GM03348 (cell line): ENCODE measurements at places on chromosomes 12 and 14.
A peak's percentile ranks its signal among the peaks of the same experiment; 100 is the strongest.

DNA sequence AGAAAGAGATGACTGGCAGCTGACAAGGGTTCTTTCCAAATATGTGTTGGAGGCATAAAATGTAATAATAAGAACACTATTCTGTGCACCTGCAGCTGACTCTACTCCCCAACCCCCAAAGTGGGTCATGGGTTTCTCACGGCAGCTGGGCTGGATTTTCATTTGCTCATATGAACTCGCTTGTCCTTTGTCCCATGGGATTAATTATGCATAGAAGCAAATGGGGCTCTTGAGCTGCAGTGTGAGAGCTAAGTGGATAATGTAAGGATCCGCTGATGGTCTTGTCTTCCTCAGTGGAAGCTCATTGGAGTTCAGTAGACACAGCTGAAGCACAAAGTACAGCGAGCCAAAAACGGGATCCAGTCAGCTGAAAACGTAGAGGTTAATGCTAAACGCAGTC lies 46.3 kb downstream of the TTC8 start:
- no peak for DNase-seq

DNA sequence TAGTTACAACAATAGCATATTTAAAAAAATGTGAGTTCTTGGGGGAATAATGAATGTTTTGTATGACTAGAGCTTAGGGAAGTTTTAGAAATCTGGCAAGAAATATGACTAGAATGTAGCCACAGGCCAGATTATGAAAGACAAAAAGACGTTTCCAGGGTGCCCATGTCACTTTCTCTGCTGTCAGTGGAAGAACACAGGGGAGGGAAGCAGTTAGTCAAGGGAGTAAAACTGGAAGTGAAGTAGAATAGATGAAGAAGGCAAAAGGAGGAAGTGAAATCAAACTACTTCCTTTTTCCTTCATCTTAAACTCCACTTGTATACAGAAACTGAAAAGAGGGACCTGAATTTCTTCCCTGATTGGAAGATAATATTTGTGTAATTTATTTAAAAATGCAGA lies 81.2 kb upstream of the ATP2B1 start:
- peak; percentile 32 for DNase-seq

DNA sequence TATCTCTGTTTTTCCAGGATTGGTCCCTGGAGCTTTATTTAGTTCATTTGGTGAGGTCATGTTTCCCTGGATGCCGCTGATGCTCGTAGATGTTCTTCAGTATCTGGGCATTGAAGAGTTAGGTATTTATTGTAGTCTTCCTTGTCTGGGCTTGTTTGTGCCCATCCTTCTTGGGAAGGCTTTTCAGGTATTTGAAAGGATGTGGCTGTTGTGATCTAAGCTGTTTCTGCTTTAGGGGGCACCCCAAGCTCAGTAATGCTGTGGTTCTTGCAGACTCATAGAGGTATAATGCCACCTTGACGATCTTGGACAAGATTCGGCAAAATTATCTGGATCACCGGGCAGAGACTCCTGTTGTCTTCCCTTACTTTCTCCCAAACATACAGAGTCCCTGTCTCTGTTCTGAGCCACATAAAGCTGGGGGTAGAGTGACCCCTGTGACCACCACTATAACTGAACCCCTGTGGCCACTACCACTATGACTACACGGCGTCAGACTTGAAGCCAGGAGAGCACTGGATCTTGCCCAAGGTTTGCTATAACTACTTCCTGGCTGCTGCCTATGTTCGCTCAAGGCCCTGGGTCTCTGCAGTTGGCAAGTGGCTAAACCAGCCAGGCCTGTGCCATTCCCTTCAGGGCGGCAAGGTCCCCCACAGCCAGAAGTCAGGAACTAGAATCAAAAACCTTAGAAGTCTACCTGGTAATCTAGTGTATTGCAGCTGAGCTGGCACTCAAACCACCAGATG lies 40.9 kb downstream of the FGD4 start:
- no peak for DNase-seq

DNA sequence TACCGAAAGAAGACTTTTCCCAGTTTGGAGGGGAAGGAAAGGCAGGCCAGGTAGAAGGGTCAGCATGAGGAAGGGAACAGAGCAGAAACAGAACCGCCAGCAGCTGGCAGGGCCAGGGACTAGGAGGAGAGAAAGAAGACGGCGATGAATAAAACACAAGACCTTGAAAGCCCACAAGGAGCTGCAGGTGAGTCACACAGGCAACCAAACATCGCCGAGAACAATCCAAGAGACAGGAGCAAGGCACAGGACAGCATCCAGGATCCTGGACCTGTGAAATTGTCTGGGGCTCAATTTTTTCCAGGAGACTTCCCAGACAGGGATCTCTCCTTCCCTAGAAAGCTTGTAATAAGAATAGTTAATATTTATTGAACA lies 47.3 kb downstream of the NUAK1 start:
- no peak for DNase-seq

DNA sequence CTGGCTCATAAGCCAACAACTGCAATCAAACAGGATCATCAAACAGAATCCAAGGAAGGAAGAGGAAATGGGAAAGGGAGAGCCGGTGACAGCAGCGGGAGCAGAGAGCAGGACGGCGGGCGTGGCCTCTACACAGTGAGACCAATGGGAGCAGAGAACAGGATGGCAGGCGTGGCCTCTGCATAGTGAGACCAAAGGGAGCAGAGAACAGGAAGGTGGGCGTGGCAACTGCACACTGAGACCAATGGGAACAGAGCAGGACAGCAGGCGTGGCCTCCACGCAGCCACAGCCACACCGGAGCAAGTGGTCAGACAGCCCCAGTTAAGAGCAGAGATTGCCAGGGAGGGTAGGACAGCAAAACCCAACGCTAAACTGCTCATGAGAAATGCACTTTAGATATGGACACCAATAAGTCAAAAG lies 16.4 kb downstream of the LRCOL1 start:
- peak; percentile 92 for DNase-seq

DNA sequence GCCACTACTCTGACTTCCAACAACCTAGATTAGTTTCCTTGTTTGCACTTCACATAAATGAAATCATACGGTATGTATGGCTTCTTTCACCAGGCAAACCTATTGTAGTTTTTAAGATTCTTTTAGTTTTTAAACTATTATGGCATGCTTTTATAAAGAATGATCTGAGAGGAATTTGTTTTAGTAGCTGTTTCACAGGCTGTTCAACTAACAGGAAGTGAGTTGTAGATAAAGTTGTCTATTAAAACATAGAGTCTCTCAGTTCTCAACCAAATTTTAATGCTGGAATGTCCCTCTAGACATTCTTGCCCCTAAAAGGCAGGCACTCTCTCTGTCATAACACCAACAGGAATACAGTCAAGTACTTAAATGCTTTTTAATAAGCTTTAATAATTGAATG lies 102.7 kb upstream of the DACT1 start:
- DNase-seq, result peak; percentile 24

DNA sequence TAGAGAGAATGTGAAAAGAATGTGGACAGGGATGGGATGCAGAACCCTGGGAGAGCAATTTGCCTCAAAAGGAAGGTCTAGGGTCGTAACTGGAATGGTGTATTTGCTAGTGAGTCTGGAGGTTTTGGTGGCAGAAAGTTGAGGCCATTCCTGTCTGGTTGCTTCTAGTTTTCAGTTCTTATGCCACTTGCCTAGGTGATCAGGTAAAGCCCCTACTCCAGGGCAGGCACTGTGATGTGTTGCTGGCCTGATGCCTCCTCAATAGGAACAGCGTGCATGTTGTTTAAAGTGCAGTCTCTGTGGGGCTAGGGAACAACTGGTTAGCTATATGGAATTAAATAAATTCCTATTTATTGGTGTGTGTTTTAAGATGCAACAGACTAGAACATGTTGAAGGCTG lies 6.4 kb downstream of the OS9 start:
- DNase-seq, result no peak

DNA sequence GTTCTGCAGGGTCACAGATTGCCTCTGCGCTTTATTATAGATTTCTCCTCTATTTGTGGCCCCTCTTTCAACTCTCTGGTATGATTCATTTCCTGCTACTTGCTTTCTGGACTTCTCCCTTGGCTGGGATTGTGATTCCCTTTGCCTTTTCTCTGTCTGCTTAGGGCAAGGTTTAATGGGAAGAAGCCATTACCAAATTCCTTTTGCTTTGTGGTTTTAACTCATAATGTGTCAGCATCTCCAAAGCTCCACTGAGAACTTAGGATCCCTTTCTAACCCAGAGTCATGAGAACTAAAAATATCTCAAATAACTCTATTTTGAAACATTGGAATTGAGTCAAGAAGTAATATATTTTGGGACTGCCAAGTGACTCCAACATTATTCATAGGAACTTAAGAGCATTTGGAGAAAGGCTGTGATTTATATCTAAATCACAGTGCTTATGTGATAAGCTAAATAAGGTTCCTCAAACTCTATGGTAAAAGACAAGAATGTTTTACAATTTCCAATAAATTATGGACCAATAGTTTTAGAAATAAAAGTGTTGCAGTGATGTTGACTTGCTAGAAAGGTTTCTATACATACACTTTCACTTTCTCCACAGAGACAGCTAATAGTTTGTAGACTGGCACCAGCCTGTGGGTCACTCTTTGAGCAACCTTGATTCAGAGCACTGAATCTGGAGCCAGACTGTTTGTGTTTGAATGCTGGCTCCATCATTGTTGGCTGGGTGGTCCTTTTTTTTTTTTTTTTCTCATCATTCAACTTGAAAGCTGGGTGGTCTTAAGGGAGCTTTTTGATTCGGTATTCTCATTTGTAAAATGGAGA lies 93.9 kb downstream of the DACT1 start:
- peak; percentile 84 for DNase-seq

- DNase-seq, result no peak
Measured at GRCh38 chr14:64000749-64001148, 147.9 kb downstream of the SYNE2 start.

DNA sequence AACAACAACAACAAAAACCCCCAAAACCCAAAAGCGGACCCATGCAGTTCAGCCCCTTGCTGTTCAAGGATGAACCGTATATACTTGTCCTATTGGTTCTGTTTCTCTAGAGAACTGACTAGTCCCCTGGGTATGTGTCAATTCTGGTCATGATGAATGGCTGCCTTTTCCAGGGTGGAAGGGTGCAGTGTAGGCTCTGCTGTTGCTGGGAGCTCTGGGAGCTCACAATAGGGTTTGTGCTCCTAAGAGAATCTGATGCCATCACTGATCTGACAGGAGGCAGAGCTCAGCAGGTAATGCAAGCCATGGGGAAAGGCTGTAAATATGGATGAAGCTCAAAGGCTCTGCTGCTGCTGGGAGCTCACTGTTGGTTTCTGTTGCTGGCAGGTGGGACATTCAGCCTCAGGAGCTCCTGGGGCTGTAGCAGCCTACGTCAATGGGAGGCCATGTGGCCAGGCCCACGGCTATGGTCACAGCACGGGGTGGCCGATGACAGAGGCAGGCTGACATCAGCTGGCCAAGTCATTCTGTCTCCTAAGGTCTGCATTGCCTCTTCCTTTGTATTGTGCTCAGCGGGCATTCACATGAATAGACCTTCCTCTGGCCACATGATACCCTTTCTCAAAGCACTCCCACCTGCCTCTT lies 37.9 kb downstream of the DLK1 start:
- DNase-seq, result no peak

GRCh38 chr14:55361190-55361589 lies 50.4 kb downstream of the ATG14 start:
- no peak for DNase-seq

GRCh38 chr14:22384167-22384549 lies 204.9 kb downstream of the DAD1 start:
- DNase-seq, result no peak

GRCh38 chr12:101414533-101415119 lies 7.1 kb upstream of the ARL1 start:
- peak; percentile 67 for DNase-seq

GRCh38 chr12:119069147-119069642 lies 87.9 kb downstream of the SRRM4 start:
- no peak for DNase-seq

DNA sequence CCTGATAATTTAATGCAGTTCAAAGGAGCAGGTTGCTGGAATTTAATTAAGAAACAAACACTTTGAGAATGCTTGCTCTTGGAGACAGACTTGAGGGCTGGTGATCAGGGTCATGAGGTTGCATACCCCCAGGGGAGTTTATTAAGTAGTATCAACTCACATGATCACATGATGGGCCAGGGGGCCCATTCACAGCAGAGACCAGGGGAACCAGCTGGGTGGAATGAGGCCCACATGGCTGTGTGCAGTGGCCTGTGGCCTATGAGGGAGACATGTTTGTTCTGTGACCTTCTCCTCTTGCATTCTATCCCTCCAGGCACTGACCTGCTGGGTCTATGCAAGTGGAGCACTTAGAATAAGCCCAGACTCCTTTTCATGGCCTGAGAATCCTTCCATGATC lies 266.6 kb upstream of the PWP1 start:
- no peak for DNase-seq

DNA sequence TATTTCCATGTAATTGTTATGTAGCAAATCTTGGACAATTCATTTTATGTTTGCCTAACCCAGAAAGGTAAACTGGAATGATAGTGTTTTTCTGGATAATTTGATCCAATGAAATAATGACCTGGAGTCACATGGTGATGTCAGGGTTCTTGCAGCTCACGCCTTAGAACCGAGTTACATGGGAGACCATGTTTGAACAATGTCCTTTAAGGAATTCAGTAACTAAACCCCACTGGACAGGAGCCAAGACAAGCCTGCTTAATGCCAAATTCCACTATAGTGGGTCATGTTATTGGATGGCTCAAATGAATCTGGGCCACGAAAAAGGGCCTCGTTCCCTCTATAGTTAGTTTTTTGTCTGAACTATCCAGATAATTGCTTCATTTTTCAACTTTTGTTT lies 255.8 kb upstream of the HMGA2 start:
- no peak for DNase-seq

DNA sequence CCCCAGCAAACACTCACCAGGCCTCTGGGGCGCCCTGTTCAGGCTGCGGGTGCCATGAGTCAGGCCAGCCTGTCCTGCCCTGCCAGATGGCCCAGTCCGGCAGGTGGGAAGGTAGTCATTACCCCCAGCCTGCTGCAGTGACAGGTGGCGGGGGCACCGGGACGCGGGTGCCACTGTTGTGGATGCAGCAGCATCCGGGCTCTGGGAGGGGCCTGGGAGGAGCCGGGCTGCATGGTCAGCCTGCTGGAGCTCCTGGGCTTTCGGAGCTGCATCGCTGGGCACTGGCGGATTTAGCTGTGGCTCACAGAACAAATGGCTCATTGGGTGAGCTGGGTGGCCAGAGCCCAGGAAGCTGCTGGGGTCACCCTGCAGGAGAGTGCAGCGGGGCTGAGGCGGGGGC lies 13.5 kb downstream of the CEP170B start:
- no peak for DNase-seq

GRCh38 chr12:132146772-132147422 lies 2.6 kb downstream of the NOC4L start:
- DNase-seq, result no peak

GRCh38 chr12:13504736-13505135 lies 308.2 kb downstream of the EMP1 start:
- no peak for DNase-seq

GRCh38 chr12:105742567-105742874 lies 396.2 kb downstream of the NUAK1 start:
- DNase-seq, result no peak
